ENCODE measurements at places on chromosomes 7 and 10.

DNA sequence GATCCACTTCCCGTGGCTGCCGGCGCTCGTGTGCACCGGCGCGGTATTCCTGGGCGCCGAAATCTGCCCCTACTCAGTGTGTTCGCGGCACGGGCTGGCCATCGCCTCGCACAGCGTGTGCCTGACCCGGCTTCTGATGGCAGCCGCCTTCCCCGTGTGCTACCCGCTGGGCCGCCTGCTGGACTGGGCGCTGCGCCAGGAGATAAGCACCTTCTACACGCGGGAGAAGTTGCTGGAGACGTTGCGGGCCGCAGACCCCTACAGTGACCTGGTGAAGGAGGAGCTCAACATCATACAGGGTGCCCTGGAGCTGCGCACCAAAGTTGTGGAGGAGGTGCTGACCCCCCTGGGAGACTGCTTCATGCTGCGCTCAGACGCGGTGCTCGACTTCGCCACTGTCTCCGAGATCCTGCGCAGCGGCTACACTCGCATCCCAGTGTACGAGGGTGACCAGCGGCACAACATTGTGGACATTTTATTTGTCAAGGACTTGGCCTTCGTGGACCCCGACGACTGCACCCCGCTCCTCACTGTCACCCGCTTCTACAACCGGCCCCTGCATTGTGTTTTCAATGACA, 1.3 kb downstream of the CNNM1 start:
- DNase-seq: no peak

- DNase-seq: no peak
Observed at GRCh38 chr10:131779661-131780394, 121.0 kb upstream of the PPP2R2D start.

DNA sequence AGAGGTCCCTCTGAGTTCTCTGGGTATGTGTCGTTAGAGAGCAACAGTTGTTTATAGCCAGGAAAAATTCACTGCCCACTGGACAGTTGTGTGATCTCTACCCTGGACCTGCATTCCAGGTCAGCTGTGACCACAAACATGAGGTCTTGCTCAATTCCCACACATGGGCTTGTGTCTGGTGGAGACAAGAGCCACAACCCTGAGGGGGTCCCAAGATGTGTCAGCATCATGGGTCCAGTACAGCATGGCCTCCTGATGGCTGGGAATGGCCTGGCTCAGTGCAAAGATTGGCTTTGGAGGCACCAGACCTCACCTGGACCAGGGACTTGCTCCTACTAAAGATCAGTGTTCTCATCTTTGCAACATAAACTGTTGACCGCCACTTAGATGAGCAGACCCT, 751.6 kb downstream of the GRID1 start:
- DNase-seq: no peak

- no peak for DNase-seq
Observed at GRCh38 chr10:101394524-101395133, 40.7 kb downstream of the BTRC start.

- no peak for DNase-seq
Observed at GRCh38 chr10:78416031-78417011, 382.7 kb downstream of the RPS24 start.

GRCh38 chr7:74615933-74616780, 41.4 kb upstream of the GTF2I start:
- DNase-seq: no peak

DNA sequence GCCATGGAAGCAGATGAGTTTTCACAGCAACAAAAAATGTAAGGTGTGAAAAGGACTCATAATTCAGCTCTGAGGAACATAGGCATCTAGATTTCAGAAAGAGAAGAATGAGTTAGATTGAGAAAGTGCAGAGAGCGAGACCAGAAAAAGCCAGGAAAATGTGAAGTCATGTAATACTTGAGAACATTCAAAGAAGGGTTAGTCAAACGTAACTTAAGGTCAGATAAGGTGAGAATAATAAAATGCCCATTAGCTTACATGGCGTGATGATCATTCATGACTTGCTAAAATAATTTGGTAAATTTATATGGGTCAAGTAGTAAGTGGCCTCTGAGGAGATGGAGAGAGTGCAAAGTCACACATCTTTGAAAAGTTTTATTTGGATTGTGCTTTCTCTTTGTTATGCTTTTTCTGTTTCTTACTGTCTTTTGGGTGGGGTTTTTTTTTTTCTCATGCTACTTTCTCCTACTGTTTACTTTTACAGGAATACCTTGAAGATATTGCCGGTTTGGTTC, 271.8 kb upstream of the NRG3 start:
- DNase-seq: no peak

DNA sequence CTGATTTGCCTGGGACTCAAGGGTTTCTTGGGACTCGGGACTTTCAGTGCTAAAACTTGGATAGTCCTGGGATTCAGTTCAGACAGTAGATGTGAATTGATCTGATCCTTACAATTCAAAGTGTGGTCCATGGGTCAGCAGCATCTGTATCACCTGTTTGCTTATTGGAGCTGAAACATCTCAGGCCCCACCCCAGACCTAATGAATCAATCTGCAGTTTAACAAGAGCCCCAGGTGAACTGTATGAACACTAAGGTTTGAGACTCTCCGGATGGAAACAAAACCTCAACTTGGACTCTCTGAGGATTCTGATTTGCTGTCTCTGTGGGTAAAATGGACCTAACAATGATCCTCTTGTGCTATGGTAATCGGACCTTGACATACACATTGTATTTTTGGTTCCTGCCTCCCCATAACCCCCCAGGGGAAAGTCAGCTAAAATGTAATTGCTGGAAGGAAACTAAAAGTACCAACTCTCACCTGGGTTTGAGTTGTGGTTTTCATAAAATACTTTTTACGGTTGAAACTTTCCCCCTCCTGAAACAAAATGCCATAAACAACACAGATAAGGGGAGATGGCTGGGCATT, 11.7 kb downstream of the CYP26A1 start:
- DNase-seq: no peak

DNA sequence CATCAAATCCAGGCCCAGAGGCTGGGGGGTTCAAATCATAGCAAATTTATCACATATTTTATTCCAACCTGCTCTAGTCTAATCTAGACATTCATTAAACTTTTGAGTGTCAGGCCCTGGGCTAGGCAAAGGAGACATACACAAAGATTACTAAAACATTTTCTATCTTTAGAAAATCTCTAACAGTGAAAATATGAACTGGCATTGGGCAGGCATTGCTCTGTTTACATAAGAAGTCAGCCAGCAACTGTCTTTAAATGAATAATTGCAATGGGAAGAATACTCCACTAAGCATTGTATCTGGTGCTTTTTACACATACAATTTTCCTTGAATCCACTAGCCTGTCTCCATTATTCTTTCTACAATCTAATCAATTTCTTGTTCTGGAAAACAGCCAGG, 222.5 kb upstream of the LRRN3 start:
- DNase-seq: no peak

DNA sequence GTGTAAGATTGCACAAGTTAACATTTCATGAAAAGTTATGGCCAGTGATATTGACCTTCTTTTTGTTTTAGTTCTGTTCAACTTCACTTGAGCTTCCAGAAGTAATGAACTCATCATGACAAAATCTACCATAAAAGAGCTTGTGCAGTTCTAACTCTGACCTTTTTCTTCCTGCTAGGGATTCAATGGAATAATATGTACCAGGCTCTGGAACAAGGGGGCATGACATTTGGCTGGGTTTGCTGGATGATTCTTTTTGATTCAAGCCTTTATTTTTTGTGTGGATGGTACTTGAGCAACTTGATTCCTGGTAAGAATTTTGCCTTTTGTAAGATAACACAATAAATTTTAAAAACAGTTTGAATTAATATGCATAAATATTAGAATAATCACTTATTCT, 205.0 kb downstream of the ABCA13 start:
- DNase-seq: no peak

DNA sequence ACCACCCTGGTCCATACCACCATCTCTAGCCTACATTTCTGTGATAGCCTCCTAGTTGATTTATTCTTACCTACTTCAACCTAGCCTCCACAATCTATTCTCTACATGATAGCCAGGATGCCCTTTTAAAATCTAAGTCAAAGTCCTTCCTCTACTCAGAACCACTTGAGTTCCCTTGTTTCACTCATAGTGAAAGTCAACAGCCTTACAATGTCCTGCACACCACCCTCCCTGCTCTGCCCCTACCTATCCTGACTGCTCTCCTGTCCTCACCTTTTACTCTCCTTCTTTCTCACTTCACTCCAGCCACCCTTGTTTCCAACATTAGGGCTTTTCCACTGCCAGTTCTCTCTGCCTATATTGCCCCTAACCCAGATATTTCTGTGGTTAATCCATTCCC, 146.7 kb downstream of the GRM3 start:
- no peak for DNase-seq

GRCh38 chr7:1404460-1404809, 54.8 kb downstream of the MICALL2 start:
- no peak for DNase-seq

DNA sequence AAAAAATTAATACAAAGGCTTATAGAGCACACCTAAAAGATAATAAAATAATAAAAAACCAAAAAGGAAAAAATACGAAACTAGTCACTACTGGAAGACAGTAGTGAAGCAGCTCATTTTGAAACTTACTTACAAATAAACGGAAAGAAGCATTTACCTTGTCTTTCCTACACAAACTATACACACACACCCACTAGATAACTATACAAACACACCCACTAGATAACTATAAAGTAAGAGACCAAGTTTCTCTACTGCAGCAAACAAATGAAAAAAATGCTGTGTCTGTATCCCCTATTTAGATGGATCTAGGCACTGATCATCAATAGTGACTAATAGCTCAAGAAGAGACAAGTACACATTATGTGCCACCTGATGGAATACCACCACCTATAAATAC, 49.2 kb downstream of the KIF5B start:
- no peak for DNase-seq

- DNase-seq: no peak
Observed at GRCh38 chr10:131982185-131982756, 548 bp upstream of the BNIP3 start.

DNA sequence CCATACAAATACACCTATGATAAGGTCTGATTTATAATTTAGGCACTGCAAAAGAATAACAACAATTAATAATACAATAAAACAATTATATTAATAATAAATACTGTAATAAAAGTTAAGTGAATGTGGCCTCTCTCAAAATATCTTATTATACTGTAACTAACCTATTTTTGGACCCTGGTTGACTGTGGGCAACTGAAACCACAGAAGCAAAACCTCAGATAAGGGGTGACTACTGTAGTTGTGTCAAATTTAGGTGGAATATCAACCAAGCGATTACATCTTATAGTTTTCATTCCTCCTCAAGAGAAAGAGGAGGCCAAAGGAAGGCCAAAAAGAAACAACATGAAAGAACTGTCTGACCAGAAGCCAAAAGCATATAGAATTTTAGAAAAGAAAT, 103.9 kb downstream of the SKAP2 start:
- DNase-seq: no peak

DNA sequence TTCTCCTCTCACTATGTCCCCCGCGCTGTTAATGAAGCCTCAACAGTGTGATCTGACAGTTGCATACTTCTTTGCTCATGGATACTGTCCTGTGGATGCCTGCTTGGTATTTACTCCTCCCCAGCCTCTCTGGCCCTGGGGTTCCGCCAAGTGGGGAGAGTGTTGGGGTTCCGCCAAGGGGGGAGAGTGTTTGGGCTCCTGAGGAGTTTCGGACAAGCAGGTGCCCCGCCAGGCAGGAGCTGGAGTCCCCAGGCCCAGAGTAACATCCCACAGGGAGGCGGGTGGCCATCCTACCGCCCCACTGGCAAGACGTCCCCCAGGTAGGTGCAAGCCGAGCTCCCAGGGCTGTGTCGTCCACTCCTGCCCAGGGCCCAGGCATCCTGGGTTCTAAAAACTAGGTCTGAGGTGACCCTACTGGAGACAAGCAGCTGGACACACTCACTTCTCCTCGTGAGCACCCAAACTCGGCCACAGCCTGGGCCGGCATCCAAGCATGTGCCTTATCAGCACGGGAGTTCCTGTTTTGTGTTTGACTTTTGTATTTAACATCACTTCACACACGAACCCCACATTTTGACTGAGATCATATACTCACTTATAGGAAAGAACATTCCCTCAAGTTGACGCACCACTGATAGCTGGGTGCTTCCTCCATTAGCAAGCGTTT, 34.2 kb downstream of the CAMK2B start:
- DNase-seq: no peak

DNA sequence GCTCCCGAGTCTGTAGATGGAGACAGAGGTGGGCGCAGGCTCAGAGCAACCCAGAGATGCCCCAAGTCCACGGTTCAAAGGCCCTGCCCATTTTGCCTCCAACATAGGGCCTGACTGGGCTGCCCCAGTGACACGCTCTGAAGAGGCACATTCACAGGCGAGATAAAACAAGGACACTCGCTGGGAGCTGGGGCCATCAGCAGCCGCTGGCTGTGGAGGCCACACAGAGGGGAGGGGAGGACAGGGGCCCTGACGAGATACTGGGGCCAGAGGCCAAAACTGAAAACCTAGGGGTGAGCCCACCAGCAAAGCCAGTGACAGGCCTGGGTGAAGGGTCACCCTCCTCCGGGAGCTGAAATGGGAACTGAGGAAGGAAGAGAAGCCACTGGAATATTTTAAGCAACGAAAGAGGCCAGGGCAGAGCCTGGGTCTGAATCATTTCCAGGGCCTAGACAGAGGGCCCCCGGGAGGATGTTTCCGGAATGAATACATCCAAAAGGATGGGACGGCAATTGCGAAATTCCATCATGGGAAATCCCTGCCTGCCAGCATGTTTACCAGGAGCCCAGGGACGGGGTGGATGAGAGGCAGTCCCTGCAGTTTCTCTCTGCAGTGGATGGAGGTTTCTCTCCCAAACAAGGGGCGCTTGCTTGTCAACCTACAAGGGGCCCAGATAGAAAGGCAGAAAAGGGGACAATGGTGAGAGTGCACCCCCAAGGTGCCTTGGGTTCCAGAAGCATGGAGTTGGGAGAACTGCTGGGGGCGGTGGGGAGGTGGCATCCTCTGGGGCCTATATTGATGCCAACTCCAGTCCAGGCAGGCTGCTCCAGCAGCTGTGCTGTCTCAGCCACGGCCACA, 29.0 kb upstream of the HSPA12A start:
- DNase-seq: no peak

DNA sequence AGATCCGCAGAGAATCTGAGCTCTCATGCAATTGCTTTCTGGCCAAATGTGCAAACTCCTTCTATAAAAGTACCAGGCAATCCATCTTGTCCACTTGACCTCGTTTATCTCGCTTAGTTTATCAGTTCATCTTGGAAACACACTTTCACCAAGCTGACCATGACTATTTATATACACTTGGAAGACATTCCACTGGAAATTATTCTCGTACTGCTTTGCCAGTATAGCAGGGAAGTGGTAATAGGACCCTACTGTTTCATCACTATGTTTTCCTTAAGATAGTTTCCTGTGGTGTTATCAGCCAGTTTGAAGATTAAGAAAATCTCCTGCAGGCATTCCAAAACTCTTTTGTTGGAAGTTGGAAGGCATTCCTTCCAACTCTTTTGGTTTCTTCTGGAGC, 115.3 kb upstream of the FAM171A1 start:
- no peak for DNase-seq

GRCh38 chr7:12320241-12320986, 83.3 kb downstream of the VWDE start:
- no peak for DNase-seq

DNA sequence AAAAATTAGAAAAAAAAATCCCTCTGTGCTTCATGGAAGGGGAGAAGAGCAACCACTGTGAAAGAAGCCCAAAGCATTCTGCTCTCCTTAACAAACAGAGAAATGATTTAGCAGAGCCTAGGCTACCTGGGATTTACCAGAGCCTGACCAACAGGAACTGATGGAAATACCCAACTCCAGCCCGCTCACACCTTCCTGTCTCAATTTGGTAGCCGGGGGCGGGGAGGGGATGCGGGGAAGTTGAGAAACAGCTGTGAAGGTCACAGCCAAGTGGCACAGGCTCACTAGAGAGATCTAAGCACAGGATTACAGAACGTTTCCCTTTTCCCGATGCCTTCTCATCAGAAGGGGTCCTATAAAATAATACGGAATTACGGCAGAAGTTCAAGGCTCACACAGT, 17.6 kb downstream of the RSU1 start:
- no peak for DNase-seq
